ENCODE measurements at places on chromosomes 6 and 20. TPM values are rescaled to one million over a fixed set of nuclear protein-coding genes. Genes with fewer than 3 reads are reported as not detected.

FERMT1 gene
- total RNA-seq, result 3.5 TPM

BMP6 gene
- total RNA-seq, result 9.0 TPM

MLIP gene
- total RNA-seq, result 396 TPM

HLA-DRB1 gene
- 82.1 TPM for total RNA-seq

PNLDC1 gene
- not detected for total RNA-seq

BANF2 gene
- total RNA-seq, result not detected

PPP1R14C gene
- total RNA-seq, result 0.27 TPM

FABP7 gene
- not detected for total RNA-seq

ZFP57 gene
- total RNA-seq, result not detected

UBD gene
- total RNA-seq, result 4.1 TPM

ZBTB2 gene
- 13.2 TPM for total RNA-seq

CBLN4 gene
- 14.1 TPM for total RNA-seq
